ENCODE measurements at places on chromosomes 3 and 15.

DNA sequence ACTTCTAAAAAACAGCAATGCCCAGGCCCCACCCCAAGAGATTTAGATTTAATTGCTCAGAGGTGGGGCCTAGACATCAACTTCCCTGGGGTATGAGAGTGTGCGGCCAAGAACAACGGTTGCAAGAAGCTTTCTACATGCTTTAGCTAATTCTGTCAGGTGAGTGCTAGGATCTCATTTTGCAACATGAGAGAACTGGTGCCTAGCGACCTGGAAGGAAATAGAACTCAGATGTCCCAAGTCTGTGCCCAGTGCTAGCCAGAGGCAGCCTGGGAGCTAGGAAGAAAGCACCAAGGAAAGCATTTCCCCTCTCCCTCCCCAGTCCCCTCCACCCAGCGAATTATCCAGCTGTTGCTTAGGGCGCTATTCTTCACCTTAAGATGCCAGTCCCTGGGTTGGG is 22.9 kb upstream of the HRH1 start:
- DNase-seq: no peak

GRCh38 chr15:58447271-58448010 is 15.7 kb downstream of the LIPC start:
- no peak for DNase-seq

GRCh38 chr3:19213603-19214220 is 65.4 kb downstream of the KCNH8 start:
- no peak for DNase-seq

DNA sequence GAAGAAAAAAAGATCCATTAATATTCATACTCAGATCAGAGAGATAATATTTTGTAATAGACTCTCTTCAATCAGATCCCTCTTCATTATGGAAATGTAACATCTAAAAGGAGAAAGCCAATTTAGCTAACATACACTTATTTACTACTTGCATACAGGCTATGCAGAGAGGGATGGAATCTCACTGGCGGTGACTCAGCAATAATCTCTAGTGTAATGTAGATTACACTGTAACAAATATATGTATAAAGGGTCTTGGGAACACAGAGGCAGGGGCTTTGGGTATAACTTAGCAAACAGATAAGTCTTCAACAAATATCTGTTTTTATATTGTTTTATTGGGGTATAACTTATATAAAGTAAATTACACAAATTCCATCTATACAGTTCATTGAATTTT is 69.6 kb downstream of the CGNL1 start:
- no peak for DNase-seq

DNA sequence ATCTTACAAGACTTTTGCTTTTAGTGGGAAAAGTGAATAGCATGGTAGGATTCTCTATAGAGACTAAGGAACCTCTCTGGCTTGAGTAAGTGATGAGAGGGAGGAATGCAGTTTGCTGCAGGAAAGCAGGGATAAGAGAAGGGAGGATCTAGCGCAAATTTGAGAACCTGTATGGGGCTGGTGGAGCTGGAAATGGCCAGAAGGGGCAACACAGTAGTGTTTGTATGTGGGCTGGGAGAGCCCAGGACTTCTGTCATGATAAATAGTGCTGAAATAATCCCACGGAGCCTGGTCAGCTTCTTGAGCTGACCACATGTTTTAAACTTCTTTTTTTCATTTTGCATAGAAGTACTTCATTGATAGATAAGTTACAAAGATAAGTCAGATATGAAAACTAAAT is 11.2 kb upstream of the SHC4 start:
- DNase-seq: no peak

DNA sequence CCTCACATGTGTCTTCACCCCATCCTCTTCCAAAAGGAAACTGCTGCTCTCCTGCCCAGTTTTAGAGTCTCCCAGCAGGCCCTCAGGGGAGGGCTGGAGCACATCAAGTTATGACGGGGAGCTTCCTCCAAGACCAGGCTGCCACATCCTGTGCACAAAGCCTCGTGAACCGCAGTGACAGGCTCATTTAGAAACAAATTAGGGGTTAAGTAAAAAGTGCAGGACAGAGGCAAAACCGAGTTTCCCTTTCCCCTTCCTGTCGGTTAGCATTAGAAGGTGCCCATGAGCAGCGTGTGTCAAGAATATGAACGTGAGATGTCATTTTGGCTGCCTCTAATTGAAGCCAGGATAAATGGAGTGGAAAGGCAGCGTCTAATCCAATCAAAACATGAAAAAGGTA is 199.7 kb downstream of the ARRDC4 start:
- no peak for DNase-seq

- no peak for DNase-seq
These were observed 118.1 kb downstream of the SLC25A26 start for GRCh38 chr3:66338927-66339326.

DNA sequence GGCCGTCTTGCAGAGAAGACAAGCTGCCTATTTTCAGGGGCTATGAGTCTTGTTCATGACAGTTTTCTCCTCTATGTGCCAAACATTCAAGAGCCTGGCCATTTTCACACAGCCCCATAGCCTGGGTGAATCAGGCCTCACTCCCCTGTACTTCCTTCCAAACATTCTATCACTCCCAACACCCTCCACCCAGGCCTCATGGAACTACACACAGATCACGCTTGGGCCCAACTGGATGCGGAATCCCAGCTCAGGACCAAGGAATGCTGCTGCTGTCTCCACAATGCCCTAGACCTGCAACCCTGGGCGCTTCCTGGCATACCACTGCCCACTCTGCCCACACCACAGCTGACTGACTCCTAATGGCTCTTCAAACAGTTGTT is 39.4 kb upstream of the PCSK6 start:
- DNase-seq: no peak

DNA sequence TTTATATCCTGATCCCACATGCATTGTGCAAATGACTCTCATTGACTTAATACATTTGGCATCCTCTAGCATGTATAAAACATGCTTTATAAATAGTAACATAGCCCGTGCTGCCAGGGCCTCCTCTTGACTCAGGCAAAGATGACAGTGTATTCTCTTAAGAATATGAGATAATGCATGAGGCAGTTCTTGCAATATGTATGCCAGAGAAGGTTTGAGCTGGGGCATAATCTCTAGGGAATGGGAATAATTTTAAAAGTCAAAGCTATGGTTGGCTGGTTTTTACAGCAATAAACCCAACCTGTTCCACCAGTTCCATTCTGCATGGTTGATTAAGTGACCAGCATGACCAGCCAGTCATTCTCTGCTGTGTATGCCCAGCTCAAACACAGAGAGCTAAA is 179.0 kb upstream of the PFN2 start:
- no peak for DNase-seq

DNA sequence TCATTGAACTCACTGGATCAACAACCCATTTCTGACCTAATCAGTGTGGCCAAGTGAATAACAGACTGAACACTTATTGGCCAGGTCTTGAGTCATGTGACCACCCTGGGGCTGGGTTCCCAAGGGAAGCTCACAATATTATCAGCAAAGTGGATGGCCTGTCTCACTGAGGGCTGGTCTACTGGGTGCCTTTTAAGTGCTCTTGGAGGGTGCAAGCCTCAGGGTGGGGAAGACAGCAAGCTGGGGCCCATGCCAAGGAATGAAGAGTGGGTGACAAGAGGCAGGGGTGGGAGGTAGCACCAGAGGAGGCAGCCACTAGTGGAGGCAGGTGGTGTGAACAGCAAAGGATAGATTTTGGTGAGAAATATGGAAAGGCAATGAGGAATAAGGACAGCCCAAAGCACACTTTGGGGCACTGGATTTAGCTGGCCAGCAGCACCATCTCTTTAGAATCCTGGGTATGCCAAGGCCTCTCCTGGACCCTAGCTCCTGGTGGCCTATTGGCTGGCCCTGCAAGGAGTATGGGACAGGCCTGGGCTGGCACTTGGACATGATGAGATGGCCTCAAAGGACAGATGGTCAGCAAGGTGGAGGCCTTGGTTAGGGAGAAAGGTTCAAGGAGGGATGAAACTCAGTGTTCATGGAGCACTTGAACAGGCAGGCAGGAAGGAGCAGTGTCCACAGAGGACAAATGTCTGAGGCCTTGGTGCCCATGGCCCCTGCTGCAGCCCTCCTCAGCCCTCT is 34.2 kb downstream of the HMCES start:
- no peak for DNase-seq

DNA sequence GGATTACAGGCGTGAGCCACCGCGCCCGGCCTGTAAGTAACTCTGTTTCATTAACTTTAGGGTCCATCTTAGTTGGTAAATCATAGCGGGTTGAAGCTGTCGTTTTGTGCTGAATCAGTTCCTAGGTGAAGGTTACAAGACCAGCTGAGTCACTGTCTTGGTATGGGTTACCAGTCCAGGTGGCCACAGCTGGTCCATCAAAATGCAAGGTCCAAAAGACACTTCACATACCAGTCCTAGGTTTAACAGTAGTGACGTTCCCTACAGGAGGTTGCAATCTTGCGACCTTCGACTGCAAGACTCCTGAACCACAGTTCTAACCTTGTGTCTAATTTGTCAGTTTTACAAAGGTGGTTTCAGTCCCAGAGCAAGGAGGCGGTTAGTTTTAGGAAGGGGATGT is 160.1 kb upstream of the ATP10A start:
- no peak for DNase-seq

Data from NCI-H1694 treated with DMSO at 0.1 percent for 48 hours (cell line).